ENCODE measurements at places on chromosomes 6 and 20.
A peak's percentile ranks its signal among the peaks of the same experiment; 100 is the strongest.

GRCh38 chr6:126033696-126034095 is 47.4 kb downstream of the TRMT11 start:
- DNase-seq, result no peak

- no peak for DNase-seq
These were observed 68.8 kb downstream of the TSHZ2 start for GRCh38 chr20:53040693-53041589.

DNA sequence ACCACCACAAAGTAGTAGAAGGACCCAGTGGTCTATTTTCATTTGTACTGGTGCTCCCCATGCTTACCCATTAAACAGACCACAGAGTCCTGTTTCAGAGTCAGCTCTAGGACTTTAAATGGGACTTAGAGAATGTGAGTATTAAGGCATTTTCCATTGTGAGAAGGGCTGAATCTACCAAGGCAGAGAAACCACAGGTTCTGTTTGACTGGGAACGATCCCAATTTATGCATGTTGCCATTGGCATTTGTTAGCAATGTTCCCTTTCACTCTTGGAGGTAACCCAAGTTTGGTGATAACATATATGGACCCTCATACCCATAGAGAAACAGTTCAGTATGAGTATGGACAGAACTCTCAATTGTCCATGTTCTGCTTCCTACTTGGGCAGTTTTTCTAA is 672.8 kb downstream of the KIF16B start:
- DNase-seq, result no peak

DNA sequence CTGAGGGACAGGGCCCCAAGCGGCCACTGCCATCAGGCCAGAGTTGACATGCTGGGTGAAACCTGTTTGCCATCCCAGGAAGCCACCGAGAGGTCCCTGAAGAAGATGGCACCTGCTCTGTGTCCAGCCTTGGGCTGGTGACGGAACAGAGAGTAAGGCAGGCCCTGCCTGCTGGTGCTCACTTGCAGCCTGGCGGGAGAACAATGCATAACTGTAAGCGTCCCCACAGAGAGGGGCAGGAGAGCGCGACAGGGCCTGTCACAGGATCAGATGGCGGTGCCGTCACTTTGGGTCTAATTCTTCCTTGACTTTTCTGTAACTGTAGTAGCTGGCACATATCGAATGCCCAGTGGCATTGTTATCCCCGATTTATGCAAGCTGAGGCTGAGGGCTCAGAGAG is 29.0 kb upstream of the VSTM2L start:
- no peak for DNase-seq

- DNase-seq, result peak; percentile 45
These were observed 207.9 kb downstream of the ERMARD start for GRCh38 chr6:169959136-169960002.

GRCh38 chr6:22313796-22314195 is 17.0 kb upstream of the PRL start:
- DNase-seq, result no peak

DNA sequence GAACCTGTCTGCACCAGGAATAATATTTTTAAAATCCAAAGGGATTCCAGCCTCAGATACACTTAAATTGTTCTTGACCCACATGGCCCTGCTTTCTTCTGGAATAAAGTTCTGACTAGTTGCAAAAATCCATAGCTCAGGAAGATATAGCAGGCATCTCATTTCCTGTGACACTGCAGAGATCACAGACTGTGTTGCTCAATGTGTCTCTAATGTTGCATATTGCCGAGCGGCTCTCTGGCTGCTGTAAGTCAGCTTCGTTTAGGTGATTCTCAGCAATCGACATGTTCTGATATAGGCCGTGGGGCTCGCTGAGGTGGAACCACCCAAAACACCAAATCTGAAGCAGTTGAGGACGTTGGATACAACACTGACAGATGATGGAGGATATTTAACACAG is 498.3 kb upstream of the AGPAT4 start:
- DNase-seq, result no peak

GRCh38 chr6:150380256-150380655 is 11.4 kb downstream of the IYD start:
- DNase-seq, result no peak

GRCh38 chr6:22530506-22530905 is 38.9 kb upstream of the HDGFL1 start:
- no peak for DNase-seq

GRCh38 chr6:150659046-150659763 is 59.5 kb downstream of the PLEKHG1 start:
- DNase-seq, result no peak

DNA sequence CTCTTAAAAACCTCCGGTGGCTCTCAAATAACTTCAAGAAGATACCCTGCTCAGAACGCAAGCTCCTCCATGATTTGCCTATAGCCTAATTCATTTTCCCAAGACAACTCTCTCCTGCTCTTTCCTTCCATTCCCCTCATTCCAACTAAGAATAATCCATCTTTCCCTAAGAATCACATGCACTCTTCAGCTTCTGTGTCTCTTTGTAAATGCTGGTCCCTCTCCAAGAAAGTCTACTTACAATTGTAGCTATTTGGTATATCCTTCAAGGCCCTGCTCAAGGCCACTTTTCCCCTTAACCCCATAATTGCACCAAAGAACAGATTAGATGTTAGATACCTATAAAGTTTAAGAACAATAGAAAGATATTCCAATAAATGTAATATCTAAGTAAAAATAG is 7.4 kb upstream of the HEY2 start:
- DNase-seq, result no peak

GRCh38 chr6:106225581-106225980 is 100.0 kb downstream of the ATG5 start:
- DNase-seq, result no peak

DNA sequence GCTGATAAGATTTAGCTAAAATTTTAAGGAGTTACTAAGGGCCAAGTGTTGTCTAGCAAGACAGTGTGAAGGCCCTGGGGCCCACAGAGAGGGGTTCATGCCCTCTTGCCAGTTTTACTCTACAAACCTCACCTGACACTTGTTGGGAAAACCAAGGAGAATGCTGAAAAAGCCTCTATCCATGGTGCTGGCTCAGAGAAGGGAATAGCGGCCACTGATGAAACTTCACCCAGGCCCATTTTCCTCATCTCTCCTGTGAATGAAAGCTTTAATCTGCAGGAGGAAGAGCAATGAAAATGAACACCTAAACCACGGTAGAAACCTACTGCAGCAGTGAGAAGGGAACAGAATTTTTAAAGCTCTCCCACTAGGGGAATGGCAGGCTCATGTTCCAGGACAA is 317.3 kb upstream of the CNR1 start:
- DNase-seq, result no peak

DNA sequence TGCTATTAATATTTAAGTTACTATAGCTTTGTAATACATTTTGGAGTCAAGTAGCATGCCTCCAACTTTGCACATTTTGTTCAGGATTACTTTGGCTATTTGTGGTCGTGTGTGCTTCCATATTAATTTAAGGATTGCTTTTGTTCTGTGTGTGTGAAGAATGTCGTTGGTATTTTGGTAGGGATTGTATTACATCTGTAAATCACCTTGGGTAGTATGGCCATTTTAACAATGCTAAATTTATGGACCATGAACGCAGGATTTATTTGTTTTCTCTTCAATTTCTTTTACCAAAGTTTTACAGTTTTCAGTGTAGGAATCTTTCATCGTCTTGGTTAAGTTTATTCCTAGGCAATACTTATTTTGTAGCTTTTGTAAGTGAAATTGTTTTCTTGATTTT is 758.0 kb downstream of the FRK start:
- no peak for DNase-seq

- no peak for DNase-seq
These were observed 18.4 kb downstream of the TTK start for GRCh38 chr6:80022803-80023202.

GRCh38 chr6:350371-350770 is 41.2 kb upstream of the IRF4 start:
- no peak for DNase-seq

DNA sequence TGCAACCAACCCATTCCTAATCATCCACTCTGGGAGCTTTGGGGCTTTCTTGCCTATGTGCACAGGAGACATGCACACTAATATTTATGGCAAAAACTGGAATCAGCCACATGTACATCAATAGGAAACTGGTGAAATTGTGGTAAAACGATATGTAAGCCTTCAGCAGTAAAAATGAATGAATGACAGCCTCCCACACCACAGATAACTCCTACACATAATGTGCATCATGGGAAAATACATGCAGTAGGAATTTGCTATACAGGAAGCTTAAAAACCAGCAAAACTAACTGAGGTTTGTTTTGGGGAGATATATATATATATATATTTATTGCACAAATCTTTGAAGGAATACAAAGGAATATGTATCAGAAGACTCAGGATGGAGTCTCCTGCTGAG is 47.6 kb downstream of the HLA-G start:
- DNase-seq, result no peak

GRCh38 chr6:43075670-43076463 is at the start of gene PTK7:
TSS of gene PTK7 (plus strand) at chr6:43076314. CDS start at chr6:43076489, 175 bp downstream.
- no peak for DNase-seq

DNA sequence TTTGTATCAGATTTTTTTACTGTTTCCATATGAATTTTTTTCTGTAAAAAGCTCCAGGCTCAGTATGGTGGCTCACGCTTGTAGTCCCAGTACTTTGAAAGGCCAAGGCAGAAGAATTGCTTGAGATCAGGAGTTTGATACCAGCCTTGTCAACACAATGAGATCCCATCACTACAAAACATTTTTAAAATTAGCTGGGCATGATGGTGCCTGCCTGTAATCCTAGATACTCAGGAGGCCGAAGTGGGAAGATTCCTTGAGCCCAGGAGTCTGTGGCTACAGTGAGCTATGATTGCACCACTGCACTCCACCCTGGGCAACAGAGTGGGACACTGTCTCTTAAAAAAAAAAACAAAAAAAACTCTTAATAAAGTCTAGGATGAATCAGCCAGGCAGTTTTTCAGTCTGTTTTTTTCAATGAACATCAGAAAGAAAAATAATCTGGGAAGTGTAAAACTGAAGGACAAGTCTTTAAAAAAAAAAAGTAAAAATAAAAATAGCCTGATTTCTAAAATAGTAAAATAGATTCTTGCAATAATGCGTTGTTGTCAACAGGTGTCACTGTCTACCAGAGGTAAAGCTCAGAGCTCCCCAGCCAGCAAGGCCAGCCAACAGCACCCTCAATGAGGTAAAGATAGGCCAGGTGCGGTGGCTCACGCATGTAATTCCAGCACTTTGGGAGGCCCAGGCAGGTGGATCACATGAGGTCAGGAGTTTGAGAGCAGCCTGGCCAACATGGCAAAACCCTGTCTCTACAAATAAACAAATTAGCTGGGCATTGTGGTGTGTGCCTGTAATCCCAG is 9.3 kb upstream of the ATG5 start:
- DNase-seq, result peak; percentile 67

DNA sequence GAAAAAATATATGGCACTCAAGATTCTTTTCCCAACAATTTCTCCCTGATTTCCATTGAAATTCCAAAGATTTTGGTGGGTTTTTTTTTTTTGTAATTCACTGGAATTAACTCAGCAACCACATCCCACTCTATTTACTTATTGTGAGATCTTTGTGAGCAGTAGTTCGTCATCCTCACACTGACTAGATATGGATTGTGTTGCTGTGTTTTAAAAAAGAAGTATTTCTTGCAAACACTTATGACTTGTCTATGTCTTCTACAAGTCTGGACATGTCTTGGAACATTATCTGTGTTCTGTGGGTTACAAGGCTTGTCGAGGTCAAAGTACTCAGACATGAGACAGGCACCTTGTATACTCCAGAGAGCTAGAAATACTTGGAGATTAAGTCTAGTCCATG is 7.3 kb upstream of the TENT5A start:
- DNase-seq, result no peak

DNA sequence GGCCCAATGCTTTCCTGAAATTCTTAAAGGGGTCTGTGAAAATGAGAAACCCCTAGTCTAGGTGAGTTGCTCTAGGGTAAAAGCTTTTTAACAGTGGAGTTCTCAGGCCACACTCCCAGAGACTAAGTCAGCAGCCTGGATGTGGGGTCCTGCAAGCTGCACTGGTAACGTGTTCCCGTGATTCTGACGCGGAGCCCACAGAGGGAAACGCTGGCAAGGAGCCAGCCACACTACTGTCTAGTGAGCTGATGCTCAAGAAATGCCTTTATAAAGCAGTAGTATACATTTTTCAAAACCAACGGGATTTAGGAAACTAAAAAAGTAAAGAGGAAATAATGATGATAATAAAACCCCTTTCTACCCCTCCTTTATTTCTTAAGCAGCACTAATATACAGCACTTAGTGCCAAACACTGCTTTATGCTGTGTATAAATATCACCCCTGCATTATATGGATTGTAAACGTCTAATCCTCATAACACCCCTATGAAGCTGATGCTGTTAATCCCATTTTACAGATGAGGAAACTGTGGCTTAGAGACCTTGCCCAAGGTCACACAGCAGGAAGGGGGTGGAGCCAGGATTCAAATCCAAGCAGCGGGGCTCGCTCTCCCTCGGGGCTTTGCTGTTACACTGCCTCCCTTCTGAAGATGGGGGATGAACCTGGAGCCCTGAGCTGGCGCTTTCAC is 25.0 kb downstream of the KCNK15 start:
- no peak for DNase-seq

DNA sequence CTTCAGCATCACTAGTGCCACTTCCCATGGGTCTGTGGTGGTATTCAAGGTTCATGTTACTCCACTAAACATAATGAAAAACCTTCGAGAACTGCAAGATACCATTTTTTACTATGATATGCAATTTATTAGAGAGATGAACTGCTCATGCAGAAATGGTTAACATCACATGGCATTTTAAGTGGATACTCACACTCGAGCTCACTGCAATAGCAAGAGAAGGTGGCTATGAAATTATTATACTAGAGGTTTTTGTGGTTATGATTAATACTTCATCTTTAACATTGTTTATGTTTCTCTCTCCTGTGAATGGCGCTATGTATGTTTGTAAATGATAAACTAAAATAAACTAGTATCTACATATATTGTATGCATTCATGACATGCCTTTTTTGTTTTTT is 35.1 kb downstream of the SCAF8 start:
- DNase-seq, result no peak

DNA sequence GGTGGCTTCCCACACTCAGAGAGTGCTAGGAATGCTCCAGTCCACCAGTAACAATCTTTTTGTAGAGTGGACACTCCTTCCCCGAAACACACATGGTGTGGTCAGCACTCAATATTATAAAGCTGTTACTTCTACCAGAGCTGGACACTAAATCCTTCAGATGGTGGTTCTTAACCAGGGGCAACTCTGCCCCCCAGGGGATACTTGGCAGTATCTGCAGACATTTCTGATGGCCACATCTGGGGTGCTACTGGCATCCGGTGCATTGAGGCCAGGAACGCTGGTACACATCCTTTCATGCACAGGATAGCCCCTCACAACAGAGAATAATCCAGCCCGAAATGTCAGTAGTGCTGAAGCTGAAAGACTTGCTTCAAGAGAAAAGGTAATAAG is 124.4 kb downstream of the NFATC2 start:
- no peak for DNase-seq

All from CD4-positive, alpha-beta T cell treated with Interleukin-15 for 4 hours (primary cell).